ENCODE measurements at places on chromosomes 11 and 22.

GRCh38 chr22:40928657-40929056 lies 22.5 kb upstream of the RBX1 start:
- no peak for DNase-seq

- DNase-seq = no peak
Measured at GRCh38 chr11:75527130-75527529, 1.4 kb upstream of the GDPD5 start.

- DNase-seq = no peak
Measured at GRCh38 chr11:70711911-70712185, 313.5 kb downstream of the CTTN start.

DNA sequence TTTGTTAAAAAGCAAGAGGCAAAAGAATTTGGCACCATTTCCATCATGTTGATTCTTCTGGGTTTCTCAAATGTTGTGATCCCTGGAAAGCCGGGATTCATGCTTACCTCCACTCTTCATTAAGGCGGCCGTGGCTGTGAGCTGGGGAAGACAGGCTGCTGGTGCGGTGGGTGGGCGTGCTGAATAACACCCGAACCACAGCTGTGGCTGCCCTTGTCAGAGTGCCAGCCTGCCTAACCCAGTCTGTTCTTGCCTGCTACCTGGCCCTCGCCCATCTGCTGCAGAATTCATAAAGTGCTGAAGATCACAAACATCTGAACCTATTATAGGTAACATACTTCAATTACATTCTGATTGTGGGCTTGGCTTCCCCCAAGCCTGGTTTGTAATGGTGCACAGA lies 95.8 kb upstream of the RCN1 start:
- DNase-seq = no peak

DNA sequence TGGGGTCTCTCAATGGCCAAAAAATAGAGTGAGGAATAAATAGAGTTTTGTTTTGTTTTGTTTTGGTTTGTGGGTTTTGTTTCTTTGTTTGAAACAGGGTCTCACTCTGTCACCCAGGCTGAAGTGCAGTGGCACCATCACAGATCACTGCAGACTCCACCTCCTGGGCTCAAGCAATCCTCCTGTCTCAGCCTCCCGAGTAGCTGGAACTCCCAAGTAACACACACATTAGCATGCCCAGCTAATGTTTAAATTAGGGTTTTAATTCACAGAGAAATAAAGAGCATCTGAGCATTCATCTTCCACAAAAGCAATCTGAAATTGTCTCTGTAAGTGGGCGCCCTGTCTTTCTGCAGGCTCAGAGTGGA lies 9.2 kb upstream of the IFITM3 start:
- no peak for DNase-seq

- no peak for DNase-seq
Measured at GRCh38 chr11:18277565-18278271, 11.7 kb downstream of the SAA1 start.

DNA sequence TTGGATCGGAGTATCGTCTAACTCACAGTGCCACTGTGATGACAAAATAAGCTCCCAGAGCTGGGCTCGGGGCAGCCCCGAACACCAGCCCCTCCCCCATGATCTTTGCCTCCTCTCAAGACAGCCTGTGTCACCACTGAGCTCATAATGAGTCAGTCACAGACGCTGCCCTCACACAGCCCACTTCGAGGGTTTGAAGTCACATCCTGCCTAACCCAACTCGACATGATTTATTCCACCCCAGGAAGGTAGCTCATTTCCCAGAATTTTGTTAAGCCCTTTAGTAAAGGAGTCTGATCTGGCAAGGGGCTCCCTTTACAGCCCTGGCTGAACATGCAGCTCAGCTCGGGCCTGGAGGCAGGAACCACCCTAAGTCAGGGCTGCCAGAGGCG lies 22.8 kb downstream of the MYH9 start:
- no peak for DNase-seq

DNA sequence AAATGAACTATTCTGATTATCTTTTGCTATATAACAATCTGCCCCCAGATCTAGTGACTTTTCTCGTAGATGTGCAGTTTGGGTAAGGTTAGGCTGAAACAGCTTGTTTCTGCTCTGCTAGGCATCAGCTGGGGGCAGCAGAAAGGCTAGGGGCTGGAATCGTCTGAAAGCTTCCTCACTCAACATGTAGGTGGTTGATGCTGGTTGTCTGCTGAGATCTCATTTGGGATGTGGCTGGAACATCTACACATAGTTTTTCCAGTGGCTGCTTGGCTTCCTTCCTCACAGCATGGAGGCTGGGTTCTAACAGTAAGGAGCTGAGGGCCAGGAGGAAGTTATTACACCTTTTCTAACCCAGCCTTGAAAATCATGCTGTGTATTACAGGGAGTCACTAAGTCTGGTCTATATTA lies 30.2 kb downstream of the USP47 start:
- no peak for DNase-seq

- no peak for DNase-seq
Measured at GRCh38 chr11:82533628-82534327, 199.9 kb downstream of the FAM181B start.

GRCh38 chr11:101051677-101052076 lies 77.9 kb downstream of the PGR start:
- DNase-seq = no peak

Measured in AG09319 (cell line).